ENCODE measurements at places on chromosomes 5 and 9. TPM values are rescaled to one million over a fixed set of nuclear protein-coding genes. Genes with fewer than 3 reads are reported as not detected.

The CERCAM gene
- 19.1 TPM for total RNA-seq

DNA sequence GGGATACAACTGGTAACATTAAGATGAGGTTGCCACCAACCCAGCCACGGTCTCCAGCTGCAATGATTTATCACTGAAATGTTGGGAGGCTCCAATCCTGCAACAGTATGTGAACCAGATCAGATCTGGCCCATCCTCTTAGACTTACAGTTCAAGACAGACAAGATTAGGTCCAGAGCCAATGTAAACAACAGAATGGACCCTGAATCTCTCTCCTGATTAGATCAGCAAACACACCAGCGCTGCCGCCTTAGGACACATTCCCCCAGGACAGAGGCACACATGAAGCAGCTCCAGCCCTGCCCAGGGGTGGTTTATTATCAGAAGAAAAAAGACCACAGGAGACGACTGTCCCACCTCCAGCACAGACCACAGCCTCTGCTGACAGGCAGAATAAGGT, 82.1 kb downstream of the SLIT3 start:
- DNase-seq = no peak

- DNase-seq = no peak
Observed at GRCh38 chr5:148569948-148570347, 84.4 kb downstream of the HTR4 start.

GRCh38 chr9:5838884-5839571, 6.1 kb upstream of the ERMP1 start:
- no peak for DNase-seq

DNA sequence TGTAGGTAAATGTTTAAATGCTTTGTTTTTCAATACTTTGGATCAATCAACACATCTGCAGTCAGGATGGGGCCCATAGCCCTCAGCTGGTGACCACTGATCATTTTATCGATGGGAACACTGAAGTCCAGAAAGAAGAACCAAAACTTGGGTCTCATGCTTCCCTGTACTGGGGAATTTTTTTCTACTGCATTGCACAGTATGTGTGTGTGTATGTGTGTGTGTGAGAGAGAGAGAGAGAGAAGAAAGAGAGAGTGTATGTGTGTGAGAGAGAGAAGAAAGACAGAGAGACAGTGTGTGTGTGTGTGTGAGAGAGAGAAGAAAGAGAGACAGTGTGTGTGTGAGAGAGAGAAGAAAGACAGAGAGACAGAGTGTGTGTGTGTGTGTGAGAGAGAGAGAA, 202.9 kb upstream of the MSX2 start:
- no peak for DNase-seq

DNA sequence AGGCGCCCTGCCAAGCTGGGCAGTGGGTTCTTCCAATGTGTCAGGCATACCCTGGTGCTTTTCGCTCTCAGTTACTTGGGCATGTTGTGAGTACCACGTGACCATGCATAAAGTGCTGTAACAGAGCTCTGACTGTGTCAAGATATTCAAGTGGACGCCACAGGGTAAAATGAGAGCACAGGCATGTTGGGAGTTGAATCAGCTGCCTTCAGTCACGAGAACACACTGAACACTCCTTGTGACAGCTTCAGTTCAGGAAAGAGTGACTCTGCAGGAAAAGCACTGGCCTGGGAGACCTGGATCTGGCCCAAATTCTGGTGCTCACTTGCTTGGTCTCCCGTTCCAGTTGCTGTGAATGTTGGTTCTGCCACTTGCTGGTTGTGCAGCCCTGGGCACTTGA, 5.1 kb downstream of the MLANA start:
- no peak for DNase-seq

The TNFSF15 gene
- total RNA-seq = 0.05 TPM

All from left cardiac atrium (tissue), 4 donors.